ENCODE measurements at places on chromosomes 1 and 21.

DNA sequence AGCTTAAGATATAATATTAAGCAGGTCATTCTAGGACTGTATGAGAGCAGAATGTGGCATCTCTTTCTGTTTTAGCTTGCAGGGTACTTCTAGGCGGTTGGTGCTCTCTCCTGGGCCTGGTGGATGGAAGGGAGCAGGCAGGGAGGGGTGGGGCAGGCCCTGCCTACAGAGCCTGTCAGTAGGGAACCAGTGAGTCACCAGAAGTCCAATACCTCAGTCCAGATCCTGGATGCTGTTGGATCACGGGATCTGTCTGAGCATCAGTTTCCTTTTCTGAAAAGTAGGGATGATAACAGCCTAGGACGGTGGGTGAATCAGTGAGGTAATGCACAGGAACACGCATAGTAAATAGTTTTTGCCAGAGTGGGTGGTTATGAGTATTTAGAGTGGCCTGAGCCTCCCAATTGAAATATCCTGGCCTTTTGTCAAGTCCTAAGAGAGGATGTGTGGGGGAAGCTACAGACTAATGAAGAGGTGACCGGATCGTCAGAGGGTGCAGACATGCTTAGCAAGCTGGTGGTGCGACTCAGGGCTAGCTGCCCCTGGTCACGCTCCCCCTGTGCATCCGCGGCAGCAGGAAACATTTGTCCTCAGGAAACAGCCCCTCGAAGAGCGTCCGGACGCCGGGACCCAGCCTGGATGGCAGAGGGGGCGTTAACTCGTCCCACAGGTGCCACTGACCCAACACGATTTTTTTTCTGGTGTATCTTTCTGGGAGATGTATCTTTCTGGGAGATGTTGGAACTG is 23.9 kb downstream of the NAV1 start:
- no peak for DNase-seq

- DNase-seq: no peak
Measured at GRCh38 chr1:30012455-30013440, 710.6 kb downstream of the MATN1 start.

GRCh38 chr1:95431235-95431634 is 197.2 kb downstream of the RWDD3 start:
- DNase-seq: no peak

- no peak for DNase-seq
Measured at GRCh38 chr1:29643281-29643680, 407.0 kb downstream of the PTPRU start.

- DNase-seq: no peak
Measured at GRCh38 chr1:2180297-2181245, 14.0 kb downstream of the FAAP20 start.

DNA sequence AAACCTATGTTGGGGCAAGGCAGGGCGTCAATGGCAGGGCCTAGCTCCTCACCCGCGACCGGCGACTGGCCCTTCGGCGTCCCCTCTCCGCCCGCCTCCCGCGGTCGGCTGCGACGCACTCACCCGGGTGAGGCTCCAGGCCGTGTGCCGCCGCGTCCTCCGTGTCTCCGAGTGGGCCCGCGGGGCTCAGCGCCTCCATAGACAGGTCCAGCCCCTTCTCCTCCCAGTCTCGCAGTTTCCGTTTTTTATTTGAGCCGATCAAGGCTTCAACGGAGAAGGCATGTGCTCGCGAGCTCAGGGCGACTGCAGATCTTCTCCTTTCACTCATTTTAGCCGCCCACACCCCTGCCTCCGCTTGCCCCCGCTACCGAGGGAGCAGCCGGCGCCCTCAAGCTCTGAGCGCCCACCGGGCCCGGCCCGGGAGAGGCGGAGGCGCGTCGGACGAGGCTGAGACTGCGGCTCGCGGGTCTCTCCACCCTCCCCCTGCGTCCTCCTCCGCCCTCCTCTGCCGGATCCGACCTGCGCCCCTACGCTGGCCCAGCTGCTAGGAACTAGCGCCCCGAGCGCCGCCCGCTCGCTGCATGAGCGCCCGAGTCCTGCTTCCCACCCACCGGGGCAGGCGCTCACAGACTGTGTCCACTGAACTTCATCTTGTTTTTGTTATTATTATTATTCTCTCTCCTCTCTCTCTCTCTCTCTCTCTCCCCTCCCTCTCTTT is 516 bp downstream of the TBX15 start:
- no peak for DNase-seq

- no peak for DNase-seq
Measured at GRCh38 chr1:147243228-147243685, 773 bp downstream of the CHD1L start.

- DNase-seq: peak; percentile 94
Measured at GRCh38 chr1:167220537-167221125, at the start of gene POU2F1. Gene POU2F1, plus strand, starts transcription at chr1:167220886. Its CDS starts 12 bp downstream, at chr1:167220898.

DNA sequence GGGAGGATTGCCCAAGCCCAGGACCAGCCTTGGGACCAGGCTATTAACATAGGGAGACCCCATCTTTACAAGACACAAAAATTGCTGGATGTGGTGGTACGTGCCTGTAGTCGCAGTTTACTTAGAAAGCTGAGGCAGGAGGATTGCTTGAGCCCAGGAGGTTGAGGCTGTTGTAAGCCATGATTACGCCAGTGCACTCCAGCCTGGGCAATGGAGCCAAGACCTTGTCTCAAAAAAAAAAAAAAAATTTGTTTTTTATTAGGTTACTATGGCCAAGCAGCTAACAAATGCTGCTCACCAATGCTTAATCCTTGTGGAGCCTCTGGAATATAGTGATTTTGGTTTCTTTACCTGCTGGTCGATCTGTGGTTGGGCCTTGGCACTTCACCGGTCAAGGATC is 8.8 kb downstream of the ARID1A start:
- no peak for DNase-seq

DNA sequence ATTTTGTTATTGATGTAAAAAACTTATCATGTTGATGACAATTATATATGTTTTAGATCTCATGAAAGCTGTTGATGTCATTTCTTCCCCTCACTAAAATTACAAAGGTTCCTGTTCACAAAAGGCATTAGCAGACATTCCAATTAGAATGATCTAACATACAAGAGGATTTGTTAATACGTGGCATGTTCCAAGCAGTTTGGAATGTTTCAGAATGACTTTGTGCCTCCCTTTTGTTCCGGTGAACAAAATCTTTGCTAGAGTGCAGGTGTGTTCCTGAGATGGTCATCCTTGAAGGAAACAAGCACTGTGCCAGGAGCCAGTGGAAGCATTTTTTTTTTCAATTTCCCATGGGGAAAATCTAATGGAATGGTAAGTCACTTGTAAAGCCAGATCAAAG is 108.0 kb upstream of the KCTD3 start:
- DNase-seq: no peak

Measured in astrocyte of the cerebellum (primary cell).